ENCODE measurements at places on chromosomes 4 and X. TPM values are rescaled to one million over a fixed set of nuclear protein-coding genes. Genes with fewer than 3 reads are reported as not detected.
A peak's percentile ranks its signal among the peaks of the same experiment; 100 is the strongest.

Gene NUDT11
- total RNA-seq: not detected

Gene S100G
- not detected for total RNA-seq

- DNase-seq: no peak
Observed at GRCh38 chr4:116925900-116926457, 159.4 kb downstream of the TRAM1L1 start.

DNA sequence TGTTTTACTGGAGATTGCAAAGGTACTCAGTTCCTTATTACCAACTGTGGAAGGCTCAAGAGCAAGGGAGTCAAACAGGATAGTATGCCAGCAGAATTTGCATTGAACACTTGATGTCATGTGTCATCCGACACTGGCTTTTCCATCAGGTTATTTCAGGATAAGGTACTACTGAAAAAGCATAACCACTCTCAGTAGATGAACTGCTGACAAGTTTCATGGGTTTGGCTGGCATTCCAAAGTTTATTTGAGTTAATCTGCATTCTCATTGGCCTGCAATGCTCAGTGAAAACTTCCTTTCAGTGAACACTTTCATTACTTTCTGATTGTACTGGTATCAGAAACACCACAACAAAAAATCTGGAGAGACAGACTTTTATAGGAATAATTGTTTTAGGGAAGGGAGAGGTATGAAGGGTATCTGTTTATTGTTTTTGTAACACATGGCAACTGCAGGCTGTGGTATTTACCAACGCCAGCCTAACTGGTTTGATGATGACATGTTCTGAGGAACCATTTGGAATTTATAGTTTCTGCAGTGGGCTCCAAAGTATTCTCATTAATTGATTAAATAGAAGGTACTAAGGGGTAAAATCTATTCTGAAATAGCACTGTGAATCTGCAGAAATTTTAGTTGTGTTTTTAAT is 345.7 kb upstream of the NR3C2 start:
- DNase-seq: no peak

DNA sequence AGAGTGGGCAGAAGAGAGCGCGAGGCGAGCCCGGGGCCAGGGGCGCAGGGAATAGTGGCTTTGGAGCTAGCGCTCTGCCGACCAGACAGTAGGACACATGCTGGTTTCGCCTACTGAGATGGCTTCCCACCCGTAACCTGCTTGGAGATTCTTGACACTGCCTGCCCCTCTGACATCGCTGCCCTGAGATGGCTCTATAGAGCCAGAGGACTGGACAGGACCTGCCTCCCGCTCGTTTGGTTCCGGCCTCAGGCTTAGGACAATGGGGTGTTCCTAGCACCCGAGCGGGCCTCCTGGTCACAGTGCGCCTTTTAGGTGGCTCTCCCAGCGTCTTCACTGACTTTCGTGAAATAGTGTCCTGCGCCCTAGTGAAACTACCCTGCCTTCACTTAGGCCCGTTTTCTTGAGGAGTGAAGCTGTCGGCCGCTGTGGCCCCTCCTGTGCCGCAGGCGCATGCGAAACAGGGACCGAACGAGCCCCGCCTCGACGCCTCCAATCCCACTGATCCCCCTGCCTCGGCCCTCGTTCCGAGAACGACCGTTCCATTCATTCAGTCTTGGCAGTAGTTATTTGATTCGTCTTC is 608 bp downstream of the TAF1 start:
- no peak for DNase-seq

DNA sequence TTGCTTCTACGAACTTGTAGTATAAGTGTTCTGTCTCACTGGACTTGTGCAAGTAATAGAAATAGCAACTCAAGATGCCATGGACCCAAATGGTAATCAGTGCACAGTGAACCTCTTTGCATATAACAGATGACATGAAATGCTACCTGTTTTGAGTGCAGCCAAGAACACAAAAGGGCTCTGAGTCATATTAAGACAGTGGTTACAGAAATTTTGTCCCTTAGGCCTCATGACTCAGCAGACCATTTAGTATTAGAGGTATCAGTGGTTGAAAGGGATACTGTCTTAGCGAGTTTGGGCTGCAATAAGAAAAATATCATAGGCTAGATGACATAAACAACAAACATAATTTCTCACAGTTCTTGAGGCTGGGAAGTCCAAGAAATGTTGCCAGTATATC is 502.9 kb upstream of the PCDH10 start:
- DNase-seq: no peak

DNA sequence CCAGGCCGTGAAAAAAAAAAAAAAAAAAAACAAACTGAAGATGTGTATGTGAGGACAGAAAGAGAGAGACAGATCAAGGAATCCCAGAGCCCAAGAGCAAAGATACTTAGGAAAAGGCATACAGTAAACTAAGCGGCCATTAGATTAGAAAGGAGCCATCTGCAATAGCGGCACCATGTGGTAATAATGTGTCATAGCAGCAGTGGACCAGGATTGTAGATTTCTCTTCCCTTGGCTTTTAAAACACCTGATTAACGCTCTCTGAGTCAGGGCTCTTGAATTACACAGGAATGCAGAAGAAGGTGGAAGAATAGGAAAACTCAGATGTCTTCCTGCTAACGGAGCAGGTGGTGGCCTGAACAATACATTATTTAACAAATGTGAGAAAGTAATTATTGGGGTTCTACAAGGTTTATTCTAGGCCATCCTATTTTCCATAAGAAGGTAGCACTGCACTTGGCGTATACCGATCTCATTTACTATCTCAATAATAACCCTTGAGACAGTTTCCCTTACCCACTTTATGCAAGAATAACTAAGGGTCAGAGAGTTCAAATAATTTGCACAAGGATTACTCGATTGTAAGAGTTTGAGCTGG is 182.7 kb downstream of the KCNIP4 start:
- peak; percentile 25 for DNase-seq

DNA sequence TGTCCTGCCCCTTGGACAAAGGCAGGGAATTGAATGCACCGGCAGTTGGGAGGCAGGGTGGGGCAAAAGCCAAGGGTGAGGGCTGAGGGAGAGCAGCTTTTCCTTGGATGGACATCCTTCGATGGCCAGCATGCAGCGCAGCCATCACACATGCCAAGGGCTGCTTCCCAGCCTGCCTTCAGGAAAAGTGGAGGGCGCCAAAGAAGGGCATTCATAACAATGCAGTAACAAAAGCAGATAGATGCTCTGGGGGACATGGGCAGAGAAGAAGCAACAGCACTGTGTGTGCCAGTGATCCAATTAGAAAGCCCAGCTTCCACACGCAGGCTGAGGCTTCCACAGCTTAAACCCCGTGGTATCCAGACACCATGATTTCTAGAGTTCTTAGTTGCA is 71.5 kb downstream of the TSPAN5 start:
- DNase-seq: no peak

GRCh38 chr4:15378062-15378461 is 49.8 kb upstream of the C1QTNF7 start:
- DNase-seq: no peak

DNA sequence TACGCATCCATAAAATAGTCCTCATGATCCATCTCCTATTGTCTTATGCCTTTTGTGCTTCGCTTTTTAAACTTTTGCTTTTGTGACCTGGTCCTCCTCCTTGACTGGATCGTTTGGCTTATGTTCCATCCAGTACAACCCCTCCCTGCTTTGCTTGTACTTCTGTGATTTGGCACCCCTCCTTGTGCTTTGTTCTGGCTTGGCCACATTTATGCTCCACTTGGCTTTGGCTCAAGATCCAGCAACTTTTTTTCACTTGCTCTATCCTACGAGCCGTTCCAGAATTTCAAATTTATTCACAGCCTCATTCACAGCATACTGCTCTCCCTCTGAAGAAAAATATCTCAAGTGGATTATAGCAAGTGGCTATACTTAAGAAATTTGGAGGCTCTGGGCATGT is 28.0 kb upstream of the GLRA2 start:
- no peak for DNase-seq

DNA sequence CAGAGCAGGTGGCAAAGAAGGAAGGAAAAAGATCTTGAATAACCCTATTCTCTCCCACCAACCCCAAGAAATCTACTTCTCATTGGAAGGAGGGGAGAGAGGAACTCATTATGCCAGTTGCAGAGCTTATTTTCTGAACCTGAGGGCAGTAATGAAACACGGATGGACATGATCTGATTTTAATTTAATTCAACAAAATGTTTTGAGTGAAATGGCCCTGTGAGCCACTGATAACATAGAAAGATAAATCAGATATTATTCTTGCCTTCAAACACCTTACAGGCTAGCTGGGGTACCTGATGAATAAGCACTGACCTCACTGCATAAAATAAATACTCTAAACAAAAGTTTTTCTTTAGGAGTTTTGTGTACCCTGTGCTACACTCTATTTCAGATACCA is 30.3 kb downstream of the DAPP1 start:
- no peak for DNase-seq

GRCh38 chr4:176883681-176884418 is 91.1 kb upstream of the VEGFC start:
- DNase-seq: no peak

Gene TMEM154
- total RNA-seq: not detected

GRCh38 chr4:159358226-159358625 is 255.3 kb downstream of the RAPGEF2 start:
- no peak for DNase-seq

GRCh38 chrX:102958794-102959193 is 21.7 kb downstream of the RAB40AL start:
- DNase-seq: no peak

DNA sequence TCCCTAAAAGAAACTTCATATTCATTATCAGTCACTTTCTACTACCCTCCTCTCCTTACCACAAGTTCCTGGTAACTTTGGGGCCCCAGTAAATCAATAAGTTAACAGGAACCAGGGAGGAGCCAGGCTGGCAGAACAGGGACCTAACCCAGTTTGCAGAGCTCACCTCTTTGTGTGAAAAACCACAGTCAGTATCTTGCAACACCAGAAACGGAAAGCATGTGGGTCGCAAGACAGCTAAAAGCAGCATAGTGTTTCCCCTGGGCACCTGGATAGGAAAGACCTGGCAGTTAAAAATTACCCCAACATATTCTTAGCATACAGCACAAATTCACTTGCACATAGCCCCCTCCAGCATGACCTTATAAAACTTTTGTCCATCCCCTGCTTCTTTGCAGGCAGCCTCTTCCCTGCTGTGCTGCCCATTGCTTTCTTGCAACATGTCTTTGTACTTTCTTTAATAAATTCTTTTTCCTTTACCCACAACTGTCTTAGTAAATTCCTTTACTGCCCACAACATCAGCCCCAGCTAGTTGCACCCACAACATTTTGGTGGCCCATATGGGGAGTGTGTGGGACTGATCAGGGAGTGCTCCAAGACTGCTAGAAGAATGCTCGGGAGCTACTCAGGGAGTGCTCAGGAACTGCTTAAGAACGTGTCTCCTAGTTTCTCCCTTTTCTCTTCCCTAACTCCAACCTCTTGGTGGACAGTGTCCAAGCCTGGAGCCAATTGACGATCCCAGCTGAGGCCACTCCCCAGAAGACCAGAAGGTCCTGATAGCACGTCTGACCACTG is 83.4 kb downstream of the MSN start:
- no peak for DNase-seq

Gene DCAF4L1
- total RNA-seq: not detected

GRCh38 chr4:54074381-54074780 is 10.0 kb upstream of the CHIC2 start:
- DNase-seq: no peak

GRCh38 chrX:17638731-17639130 is 98.6 kb upstream of the SCML1 start:
- no peak for DNase-seq

Gene PHOX2B
- not detected for total RNA-seq

Gene CTAG1A
- total RNA-seq: not detected

DNA sequence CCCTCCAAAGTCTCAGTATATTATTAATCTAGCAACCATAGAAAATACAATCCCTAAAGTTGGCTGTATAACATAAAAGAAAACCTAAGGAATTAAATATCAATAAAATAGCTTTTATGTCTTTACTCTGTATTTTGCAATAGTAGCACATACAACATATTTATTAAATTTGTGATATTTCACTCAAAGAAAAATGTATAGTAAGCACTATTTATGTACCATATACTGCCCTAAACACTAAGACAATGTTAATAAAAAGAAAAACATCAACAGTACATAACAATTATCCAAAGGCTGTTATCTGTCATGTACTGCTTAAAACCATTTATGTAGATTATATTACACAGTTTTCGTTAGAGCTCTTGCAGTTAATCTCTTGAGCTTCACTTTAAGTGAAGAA is 834.5 kb upstream of the INTU start:
- DNase-seq: no peak

DNA sequence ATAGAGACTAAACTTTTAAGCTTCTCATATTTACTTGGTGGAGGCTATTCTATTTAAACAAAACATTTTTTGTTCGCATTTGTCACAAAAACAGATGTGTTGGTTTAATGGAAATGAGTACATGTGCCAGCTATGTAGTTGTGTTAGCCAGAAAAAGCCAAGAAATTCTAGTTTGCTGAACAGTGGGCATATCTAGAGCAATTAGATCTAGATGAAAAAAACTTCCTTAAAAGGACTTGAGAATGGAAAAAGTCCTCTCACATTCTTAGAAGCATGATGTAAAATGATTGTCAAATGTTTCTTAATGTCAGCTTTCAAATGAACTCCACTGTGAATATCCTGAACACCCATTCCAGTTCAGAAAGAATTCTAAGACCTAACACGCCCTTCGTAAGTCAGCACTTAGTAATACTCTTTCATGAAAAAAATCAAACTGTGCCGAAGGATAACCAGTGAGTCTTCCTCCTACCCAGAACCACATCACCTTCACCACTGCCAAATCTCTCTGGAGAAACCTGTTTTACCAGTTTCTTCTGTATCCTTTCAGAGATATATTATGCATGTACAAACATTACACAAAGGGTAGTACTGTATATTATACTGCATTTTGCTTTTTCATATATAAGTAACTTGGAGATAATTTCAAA is 28.2 kb downstream of the PHKA1 start:
- DNase-seq: no peak

DNA sequence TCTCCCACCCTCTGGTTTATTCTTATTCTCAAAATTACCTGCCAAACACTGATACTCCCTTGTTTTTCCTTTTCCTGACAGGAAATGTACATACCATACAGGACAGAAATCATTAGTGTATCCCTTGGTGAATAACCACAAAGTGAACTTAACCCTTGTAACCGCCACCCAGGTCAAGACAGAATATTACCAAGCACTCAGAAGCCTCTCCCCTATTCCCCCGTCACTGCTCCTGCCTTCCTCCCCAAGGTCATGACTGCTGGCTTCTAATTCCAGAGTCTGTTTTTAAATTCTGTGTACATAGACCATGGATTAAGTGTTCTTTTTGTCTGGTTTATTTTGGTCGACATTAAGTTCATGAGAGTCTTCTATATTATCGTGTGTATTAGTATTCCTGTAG is 37.7 kb downstream of the HTT start:
- DNase-seq: no peak
